ENCODE measurements at places on chromosomes 12 and 14.
A peak's percentile ranks its signal among the peaks of the same experiment; 100 is the strongest.

DNA sequence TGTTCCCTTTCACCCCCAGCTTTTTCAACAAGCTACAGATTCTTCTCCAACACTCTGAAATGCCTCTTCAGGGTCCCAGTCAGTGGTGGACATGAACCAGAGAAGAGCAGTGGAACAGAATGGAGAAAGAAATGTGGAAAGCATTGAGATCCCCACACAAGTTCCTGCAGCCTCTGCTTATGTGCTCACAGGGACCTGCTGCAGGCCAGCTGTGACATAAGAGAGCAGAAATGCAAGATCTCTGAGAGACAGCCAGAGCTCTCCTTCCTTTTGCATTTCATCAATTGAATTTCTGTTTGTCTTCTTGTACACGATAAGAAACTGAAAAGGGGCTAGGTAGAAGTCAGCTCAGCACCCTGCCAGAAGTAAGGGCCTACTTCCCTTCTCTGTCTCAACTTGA, 6.2 kb downstream of the MDM1 start:
- DNase-seq = no peak

DNA sequence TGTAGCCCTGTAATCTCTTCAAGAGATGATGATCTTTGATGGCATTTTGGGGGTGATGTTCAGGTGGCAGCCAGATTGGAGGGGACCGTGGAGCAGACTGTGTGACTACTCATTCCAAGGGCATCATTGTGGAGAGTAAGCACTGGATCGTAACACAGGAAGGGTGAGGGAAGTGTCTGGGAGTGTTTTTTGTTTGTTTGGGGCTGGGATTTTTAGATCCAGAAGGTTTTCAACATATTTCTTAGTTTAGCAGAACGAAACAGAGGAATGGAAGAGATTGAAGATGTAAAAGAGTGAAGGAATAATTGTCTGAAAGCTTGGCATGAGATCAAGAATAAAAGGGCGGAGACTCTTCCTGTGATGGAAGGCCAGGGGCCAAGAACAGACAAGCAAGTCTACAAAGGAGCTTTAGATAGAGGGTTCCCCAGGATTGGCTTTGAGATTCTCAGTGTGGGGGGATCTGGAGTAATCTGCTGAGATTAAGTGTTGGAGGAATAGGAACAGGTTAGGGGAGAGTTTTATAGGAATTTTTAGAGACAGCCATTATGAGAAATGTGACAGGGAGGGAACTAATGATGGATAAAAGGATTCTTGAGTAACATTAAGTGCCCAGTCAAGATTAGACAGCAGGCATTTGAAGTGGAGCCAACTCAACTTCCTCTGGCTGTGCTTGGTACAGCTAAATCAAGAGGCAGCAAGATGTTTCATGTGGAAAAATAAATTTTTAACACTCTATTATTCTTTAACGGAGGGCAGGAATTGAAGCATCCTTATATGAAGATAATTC, 79.7 kb upstream of the REP15 start:
- DNase-seq = no peak

GRCh38 chr12:58249610-58250009, 308.2 kb downstream of the ATP23 start:
- DNase-seq = no peak

- DNase-seq = no peak
These were observed 103.3 kb downstream of the NCOR2 start for GRCh38 chr12:124464062-124464461.

DNA sequence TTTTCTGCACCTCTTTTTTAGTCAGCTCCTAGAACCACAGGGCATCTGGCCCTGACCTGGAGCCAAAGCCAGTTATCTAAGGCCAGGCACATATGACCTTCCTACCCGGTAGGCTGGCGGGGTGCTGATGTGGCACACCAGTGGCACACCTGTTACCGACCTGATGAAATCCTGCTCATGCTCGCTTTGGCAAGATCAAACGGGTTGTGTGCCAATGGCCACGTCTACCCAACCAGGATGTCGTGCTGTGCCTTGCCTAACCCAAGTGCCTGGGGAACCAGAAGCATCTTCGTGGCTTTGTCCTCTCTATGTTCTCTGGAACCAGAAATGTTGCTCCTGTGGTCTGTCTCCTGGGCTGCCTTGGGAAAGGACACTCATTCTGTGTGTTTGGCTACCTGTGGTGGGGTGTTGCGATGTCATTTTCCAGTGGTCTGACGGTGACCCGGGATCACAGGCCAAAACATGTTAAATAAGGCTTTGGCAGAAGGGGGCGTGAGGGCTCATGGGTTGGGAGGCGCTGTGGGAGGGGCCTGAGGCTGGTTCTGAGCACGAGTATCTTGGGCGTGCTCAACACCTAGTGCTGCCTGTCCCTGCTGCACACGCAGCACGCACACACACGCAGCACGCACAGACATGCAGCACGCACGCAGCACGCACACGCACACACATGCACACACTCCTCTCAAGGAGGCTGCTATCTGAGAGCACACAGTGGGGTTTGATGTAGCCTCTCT, 27.9 kb downstream of the CCNK start:
- peak; percentile 62 for DNase-seq

DNA sequence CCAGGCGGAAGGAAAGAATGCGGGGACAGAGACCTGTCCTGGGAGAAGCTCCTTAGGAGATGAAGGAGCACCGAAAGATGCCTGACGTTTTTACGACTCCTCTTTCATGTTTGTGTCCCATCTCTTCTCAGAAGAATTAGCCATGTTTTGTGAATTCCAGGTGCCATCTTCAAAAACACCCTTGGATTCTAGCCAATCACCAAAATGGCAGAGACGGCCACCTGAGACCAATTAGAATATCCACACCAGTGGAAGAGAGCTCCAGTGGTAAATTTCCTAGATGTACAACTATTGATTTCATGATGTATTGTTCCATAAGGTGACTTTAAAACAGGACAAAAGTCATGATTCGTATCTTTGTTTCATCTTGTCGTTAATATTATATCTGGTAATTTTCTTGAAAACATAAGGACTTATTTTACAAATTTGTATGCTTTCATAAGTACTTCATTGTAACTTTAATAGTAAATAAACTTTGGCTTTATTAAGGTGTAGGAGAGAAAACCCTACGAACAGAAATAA, 62.3 kb upstream of the NUDT4 start:
- DNase-seq = no peak

- no peak for DNase-seq
These were observed 842 bp downstream of the OAS2 start for GRCh38 chr12:112979041-112979680.

DNA sequence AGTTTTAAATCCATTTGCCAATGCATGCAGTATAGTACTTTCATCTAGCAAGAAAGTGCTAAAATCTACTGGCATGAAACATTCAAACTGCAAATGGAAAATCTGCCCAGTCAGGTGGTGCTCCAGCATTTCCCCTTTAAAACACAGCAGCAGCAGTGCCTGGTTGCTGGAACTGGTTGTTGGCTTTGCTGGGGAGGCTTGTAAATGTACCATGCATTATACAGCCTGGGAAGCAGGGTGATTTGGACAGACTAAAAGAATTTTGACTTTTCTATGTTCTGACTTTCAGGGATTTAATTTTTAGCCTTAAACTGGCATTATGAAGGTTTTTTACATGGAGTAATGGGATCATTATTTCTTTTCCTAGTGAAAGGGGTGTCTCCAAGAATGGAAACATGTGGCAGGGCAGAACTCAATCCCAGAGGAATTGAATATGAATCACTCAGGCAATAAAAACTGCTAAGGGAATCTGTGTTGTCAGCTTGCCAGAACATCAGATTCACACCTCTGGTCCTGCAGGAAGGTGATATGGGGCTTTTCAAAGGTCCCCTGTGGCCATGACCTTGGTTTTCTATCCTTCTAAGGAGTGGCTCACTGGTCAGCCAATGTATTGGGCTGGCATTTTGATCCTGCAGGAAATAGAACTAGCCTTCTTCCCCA, 9.0 kb upstream of the PAX9 start:
- no peak for DNase-seq

DNA sequence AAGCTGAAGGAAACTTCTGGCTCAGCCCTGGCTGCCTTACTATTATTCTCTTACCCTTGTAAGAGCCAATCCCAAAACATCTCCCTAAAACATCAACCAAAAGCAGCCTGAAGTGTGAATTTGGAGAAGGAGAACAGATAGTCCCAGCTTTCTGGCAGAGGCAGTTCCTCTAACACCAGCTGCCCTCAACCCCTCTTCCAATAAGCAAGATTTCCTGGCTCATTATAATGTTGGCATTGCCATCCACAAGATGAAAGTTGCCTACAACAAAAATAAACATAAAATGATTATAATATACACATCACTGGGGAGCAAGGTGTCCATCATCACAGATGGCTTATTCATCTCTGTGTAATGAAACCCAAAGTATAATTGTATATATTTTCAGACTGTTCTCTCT, 352.5 kb upstream of the CCDC196 start:
- DNase-seq = no peak

DNA sequence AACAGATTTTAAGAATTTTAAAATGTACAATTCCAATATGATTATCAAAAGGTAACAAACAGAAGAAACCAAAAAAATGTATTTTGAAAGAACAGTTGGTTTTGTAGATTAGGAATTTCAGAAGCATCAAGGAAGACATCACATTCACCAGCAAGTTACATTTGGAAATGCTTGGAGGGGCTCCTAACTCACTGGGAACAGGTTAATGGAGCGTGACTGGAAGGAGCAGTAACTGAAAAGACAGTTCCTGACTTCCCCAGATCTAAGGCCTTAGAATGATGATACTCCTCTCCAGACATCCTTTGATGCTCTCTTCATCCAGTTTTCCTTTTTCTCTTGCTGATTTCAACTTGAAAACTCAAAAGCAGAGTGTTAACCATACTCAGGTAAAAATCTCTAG, 220.0 kb upstream of the EGLN3 start:
- no peak for DNase-seq

DNA sequence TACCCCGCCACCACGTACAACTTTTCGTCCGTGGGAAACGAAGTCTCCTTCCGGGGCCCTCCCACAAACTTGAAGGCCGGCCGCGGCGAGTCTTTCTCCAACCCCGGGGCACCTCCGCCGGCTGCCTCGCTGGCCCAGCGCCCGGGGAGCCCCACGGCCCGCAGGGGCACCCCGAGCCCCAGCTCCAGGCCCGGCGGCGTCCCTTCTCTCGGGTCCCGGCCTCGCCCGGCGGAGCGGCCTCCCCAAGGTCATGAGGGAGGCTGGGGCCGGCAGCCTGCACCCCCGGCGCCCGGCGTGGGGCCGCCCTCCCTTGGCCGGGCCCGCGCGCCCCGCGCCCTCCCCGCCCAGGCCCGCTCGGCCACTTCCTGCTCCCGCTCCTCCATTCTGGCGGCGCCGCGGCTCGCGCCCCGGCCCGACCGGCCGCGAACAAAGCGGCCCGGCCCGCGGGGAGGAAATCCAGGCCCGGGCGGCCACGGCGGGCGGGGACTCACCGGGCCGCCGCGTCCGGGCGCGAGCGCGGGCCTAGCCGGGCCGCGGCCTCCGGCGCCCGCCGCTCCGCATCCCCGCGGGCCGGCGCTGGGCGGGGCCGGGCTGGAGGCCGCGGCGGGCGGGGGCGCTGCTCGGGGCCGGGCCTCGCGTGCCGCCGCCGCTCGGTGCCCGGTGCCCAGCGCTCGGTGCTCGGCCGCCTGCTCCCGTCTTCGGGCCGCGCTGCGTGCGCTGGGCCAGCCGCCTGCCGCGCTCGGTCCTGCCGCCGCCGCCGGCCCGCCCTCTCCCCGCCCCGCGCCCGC, at the start of gene AKT1:
Gene AKT1 (minus strand): TSS at position 756 of the 788 bp plus-strand sequence. CDS start 3,105 bp downstream, outside the sequence.
- peak; percentile 76 for DNase-seq

DNA sequence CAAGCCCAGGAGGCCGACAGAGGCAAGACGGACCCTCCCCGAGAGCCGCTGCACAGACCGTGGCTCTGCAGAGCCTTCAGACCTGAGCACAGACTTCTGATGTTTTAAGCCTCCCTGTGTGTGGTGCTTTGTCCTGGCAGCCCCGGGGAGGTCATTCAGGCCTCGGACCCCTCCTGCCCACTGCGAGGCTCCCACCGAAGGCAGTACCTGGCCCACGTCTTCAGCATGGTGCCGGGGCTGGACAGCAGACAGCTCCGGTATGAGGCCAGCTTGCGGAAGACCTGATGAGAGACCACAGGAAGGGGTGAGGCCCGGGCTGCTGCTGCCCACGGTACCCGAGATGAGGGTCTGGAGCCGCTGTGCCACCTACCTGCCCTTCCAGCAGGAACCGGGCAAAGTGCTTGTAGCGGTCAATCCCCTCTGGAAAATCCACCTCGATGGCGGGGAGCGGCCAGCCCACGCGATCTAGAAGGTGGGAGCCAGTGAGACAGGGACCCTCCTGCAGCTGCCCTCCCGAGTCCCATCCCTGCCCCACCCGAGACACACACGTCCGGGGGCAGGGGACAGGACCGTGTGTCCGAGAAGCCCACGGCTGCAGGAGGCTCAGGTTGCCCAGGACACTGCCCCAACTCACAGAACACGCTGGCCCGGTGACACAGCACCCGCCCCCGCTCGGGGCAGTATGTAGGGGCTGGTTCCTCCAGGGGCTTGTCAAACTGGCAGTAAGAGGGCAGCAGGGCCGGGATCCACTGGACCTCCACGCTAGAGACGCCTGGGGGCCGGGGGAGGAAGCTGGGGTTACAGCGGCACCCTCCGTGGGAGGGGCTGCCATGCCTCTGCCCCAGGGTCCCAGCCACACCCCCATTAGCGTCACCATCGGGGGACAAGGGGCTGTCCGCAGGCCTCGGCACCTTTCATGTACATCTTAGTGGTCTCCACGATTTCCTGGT, 35.6 kb upstream of the UBC start:
- DNase-seq = peak; percentile 11

DNA sequence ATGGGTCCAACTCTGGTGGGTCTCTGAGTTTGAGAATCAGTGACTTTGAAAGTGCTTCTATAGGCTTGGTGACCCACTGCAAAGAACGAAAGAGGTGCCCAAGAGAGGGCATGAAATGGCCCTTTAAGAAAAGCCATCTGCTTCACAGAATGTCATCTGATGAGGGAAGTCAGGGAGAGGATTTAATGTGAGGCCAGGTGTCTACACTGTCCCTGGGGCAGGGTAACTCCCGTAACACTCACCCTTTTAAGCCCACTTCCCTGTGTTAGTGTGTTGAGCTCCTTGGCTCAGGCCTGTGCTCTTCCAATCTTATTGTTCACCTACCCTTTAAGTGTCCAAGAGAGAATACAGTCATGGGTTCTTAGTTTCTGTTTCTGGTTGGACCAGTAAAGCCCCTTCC, 16.4 kb upstream of the SRSF5 start:
- DNase-seq = no peak

DNA sequence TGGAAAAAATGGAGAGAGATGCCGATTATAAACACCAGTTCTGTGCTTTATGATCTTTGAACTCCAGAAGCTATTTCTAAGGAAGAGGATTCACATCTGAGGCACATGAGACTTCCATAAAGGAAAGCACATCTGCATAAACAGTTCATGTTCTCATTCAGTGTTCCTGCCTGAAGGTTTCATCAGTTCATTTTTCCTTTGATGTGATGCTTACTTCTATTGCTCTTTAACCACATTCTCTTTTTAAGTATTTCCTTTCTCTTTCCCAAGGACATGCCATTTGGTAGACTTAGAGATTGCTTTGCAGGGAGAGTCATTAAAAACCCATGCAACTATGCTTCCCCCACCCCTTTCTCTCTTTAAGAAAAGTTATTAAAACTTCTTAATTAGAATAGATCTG, 387.0 kb upstream of the FLRT2 start:
- DNase-seq = no peak

Measured in iPS-NIHi11 (cell line).